ENCODE measurements at places on chromosomes 6 and 20.

DNA sequence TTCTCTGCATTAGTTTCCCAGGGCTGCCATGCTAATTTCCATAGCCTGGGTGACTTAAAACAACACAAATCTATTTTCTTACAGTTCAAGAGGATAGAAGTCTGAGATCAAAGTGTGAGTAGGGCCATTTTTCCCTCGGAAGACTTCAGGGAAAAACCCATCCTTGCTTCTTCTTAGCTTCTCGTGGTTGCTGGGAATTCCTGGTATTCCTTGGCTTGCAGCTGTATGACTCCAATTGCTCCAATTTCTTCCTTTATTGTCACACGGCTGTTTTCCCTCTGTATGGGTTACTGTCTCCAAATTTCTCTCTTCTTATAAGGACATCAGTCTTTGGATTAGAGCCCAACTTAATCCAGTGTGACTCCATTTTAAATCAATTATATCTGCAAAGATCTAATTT is 128.4 kb upstream of the JAG1 start:
- DNase-seq: no peak

DNA sequence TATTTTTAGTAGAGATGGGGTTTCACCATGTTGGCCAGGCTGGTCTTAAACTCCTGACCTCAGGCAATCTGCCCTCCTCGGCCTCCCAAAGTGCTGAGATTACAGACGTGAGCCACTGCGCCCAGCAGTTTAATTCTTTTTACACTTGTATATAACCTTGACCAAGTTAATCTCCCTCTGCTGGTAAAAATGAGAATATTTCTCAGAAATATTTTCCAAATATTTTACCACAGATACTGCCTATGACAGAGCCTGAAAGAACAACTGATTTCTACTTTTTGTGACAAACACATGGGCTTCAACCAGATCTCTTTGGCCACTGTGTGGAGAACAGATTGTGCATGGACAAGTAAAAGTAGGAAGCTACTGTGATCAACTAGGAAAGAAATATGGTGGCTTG is 21.2 kb upstream of the NHSL1 start:
- peak; percentile 10 for DNase-seq

- no peak for DNase-seq
Measured at GRCh38 chr6:43900560-43900915, 130.5 kb downstream of the VEGFA start.

- no peak for DNase-seq
Measured at GRCh38 chr6:100212131-100212530, 218.1 kb upstream of the MCHR2 start.

- DNase-seq: no peak
Measured at GRCh38 chr6:56815436-56815835, 139.5 kb upstream of the BEND6 start.

GRCh38 chr20:17066902-17067301 is 159.9 kb upstream of the PCSK2 start:
- DNase-seq: peak; percentile 92

DNA sequence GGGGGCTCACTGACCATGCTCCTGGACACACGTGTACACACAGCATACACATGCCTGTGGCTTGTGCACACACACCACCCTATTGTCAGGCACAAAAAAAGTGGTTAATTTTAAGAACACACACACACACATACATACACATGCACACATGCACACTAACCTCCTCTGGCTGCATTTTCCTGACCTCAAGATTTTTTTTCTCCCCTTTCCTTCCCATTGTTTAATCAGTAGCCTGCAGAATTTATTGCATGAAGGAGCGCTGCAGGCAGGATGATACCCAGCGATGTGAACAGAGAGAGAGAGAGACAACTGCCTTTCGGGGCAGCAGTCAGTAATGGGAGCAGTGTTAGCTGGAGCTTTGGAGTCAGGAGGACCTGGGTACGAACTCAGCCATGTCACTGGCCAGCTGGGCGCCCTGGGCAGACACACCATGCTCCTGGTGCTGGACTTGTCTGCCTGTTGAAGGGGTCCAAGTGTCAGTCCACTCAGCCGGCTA is 990 bp upstream of the TRAF3IP2 start:
- DNase-seq: peak; percentile 37

DNA sequence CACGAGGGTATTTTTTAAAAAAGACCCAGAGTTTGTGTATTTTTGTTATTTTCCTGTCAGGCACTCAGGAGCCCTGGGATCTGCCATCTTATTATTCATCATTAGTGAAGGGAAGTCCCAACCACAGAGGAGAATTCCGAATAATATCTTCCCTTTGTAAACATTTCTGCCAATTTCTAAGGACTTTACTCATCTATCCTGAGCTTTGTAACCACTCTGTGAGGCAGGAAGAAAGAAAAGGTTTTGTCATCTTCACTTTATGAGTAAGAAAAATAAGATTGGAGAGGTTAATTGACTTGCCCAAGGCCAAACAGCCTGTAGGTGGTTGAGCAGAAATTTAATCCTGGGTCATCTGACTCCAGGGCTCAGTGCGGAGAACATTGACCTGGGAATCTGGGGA is 23.0 kb upstream of the IYD start:
- DNase-seq: no peak

- DNase-seq: no peak
Measured at GRCh38 chr6:153170511-153170910, 39.4 kb upstream of the RGS17 start.

DNA sequence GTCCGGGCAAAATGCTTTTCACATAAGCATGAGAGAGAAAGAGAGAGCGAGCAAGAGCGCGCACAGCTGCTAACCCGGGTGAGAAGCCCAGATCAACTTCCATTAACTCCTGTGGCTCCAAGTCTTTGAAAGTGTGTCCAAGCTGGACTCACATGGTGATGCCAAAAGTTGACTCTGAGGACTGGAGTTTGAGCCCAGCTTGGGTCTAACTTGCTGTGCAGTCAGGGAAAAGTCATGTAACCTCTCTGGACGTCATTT is 357.2 kb upstream of the SULF2 start:
- no peak for DNase-seq

DNA sequence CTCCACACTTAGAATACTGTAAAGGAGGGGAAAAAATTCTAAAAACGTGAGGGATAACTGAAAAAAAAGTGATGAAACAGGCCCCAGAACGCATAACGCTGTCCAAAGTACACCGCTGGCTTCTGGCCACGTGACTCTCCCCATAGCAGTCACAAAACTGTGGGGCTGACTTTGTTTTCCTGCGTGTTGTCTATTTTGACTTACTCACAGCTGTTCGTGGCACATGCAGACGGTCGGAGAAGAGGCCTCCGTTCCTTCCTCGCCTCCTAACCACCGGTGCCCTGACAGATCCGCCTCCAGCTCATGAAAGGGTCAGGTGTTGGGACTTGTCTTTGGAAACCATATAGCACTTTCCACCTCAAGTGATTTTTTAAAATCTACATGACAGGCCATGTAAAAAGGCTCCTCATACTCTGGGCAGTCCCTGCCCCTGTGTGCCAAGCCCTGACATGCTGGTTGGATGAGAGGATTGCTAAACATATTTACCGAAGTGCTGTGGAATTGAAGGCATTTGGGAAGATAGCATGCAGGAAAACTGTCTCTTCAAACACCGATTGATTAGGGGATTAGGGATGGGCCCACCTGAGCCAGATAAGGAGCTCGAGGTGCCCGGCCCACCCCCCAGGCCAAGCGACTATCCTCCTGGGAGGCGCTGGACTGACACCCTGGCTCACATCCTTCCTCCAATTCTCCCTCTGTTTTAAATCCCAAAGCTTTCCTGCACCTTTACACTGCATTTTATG is 54.8 kb downstream of the DACT2 start:
- DNase-seq: no peak

GRCh38 chr20:6886065-6886729 is 118.7 kb downstream of the BMP2 start:
- peak; percentile 71 for DNase-seq

All from NCI-H1417 (cell line).